ENCODE measurements at places on chromosomes 3 and 15.

DNA sequence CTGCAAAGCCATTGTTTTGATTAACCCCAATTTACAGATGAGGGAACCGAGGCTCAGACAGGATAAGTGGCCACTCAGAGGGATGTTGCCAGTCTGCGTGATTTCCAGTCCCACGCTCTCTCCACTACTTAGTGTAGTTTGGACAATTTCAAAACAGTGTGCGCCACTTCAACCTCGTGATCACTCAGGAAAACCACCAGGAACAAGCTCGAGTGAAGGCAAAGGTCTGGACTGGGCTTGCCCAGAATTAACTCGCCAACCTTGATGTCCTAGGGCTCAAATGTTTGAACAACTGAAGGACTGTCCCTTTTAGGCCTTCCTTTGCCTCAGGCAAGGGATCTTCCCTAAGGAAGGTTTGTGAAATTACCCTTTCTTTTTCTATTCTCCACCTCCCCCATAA lies 124.2 kb upstream of the LMOD3 start:
- no peak for DNase-seq

DNA sequence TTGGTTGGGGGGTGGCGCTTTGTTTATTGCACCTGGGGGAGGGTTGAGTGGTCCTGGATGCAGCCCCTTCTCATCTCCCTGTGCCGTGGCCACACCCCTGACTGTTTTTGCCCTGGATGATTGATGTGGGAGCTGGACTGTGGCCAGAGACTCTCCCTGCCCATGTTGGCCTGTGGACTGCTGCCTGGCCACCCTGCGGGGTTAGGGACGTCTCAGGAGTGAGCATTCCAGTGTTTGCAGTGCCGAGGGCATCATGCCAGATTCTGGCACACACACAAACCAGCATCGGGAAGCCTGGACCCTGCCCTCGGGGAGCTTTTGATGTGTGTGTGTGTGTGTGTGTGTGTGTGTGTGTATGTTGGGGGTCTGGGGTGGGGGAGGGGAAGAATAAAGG lies 15.8 kb downstream of the APBA2 start:
- no peak for DNase-seq

DNA sequence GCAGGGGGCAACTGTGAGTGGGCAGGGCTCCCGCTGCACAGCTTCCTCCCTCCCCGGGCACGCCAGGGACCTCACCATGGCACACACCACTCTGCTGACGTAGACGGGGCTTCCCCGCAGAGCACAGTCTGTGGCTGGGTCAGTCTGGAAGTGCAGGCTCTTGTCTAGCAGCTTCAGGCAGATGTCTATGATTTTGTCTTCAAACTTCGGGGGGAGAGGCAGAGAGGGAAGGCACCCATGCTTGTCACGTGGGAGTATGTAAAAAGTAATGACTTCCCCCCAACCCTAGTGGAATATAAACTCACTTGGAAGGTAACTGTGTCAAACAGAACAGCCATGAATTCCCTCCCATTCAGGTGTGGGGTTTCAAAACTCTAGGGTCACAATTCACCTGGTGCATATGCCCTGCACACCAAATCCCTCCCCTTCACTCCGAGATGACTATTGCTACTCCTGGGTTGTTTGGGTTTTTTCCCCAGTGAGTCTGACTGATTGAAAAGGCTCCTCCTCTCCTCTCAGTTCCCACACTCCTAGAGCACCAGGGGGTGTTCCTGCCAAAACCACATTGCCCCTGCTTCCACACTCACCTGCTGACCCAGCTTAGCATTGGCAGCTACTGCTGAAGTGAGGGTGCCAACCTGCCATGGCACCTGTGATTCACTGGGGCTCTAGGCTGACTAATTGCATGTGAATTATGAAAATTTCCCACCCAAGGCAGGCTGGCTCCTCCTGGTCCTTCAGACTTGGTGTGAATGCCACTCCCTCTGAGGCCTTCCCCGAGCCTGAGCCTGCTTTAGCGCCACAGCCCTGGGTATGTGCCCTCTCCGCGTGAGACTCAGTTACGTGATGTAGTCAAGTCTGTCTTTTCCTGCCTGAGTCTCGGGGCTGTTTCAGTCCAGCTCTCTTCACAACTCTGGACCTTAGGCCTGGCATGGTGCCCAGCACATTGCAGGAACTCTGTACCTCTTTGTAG lies 13.0 kb downstream of the TGM5 start:
- no peak for DNase-seq

DNA sequence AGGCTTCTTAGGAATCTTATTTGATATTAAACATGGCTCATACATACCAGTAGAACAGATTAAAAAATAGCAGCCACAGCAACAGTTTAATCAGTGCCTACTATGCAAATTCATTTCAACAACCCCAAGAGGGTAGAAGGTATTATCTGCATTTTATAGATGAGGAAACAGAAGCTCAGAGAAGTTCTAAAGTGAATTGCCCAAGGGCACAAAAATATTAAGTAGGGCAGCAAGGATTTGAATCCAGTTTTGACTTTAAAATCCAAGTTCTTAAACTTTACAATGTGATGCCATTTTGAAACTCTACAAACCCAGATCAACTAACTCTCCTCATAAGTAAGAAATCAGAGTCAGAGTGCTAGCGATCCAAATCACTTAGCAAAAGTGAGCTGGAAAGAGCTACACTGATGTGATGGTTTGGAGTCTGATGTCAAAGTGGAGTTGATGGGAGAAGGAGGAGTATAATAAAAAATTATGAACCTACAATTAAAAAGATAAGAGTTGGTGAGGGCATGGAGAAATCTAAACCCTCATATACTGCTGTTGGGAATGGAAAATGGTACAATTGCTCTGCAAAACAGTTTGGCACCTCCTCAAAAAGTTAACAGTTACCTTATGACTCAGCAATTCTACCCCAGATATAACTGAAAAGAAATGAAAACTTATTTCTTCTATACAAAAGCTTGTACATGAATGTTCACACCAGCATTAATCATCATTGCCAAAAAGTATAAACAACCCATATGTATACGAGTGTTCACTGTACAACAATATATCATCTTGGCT lies 51.0 kb upstream of the PLXND1 start:
- no peak for DNase-seq

GRCh38 chr3:107555359-107555758 lies 32.6 kb downstream of the BBX start:
- no peak for DNase-seq

DNA sequence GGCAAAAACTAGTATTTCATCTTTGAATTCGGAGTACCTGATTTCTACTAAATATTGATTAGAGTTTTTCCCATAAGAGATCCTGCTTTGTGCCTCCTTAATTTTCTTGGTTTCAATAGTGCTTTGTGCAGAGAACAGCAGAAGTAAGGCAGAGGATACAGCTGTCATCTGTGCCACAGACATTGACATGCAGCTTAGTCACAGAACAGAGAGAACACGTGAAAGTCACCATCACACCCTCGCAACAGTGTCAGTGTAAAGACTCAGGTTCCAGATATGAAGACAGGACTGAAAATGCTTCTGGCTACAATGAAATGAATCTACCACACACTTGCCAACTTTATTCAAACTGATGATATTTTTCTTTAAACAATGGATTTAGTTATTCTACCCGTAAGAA lies 942.8 kb upstream of the CFAP20DC start:
- DNase-seq = no peak

GRCh38 chr3:30289324-30289723 lies 317.1 kb upstream of the TGFBR2 start:
- DNase-seq = peak; percentile 7

GRCh38 chr15:85324202-85324601 lies 56.2 kb upstream of the AKAP13 start:
- DNase-seq = peak; percentile 33

- DNase-seq = no peak
Measured at GRCh38 chr3:20125289-20125688, 60.7 kb downstream of the SGO1 start.

- no peak for DNase-seq
Measured at GRCh38 chr3:144296808-144297207, 325.2 kb downstream of the DIPK2A start.

GRCh38 chr15:25844076-25844475 lies 19.1 kb downstream of the ATP10A start:
- no peak for DNase-seq

GRCh38 chr3:187334904-187335303 lies 33.3 kb upstream of the RTP4 start:
- no peak for DNase-seq

DNA sequence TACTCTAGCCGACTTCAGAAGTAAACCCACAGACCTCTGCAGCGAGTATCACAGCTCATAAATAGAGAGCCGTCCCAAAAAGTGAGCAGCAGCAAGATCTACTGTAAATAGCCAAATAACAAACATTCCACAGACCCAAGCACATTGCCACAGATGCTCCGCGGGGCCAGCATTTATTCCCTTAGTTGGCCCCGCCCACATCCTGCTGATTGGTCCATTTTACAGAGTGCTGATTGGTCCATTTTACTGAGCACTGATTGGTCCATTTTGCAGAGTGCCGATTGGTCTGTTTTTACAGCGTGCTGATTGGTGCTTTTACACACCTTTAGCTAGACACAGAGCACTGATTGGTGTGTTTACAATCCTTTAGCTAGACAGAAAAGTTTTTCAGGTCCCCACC lies 17.3 kb upstream of the GABRB3 start:
- no peak for DNase-seq
